EL (cell line): ENCODE measurements at places on chromosomes 6 and 20.
A peak's percentile ranks its signal among the peaks of the same experiment; 100 is the strongest.

DNA sequence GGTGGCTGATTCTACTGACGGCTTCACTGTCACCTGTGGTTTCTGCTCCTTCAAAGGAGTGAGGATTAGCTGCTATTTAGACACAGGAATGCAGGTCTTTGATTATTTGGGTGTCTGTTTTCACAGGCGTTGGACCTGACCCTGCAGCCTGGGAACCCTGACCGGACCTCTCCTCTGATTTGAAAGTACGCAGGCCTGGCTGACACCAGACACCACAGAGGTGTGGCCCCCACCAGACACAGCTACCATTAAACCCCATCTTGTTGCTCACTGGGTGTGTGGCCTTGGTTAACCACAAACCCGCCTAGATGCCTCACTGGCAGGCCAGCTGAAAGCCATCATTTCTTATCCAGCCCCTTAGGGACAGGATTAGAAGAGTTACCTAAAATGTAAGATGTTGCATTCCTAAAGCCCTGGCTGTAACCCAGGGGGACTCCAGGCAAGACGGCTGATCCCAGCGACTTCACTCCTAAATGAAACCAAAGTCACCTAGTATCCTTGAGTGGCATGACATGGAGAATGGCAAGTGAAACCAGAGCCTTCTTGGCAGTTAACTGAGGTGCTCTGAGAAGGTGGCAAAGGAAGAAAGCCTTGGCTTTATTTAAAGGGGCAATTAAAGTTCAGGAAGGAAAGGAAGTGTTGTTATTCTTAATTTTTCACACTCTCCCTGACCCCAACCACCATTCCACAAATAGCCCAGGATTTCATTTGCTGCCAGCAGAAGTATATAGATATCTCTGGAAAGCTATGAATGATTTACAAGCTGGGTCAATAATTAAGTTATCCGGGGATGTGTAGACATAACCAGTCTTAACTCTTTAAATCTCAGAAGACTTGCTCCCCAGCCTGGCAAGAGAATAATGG is 169.9 kb downstream of the QRSL1 start:
- DNase-seq: peak; percentile 70

- no peak for DNase-seq
These were observed 9.1 kb upstream of the RCAN2 start for GRCh38 chr6:46500382-46500781.

DNA sequence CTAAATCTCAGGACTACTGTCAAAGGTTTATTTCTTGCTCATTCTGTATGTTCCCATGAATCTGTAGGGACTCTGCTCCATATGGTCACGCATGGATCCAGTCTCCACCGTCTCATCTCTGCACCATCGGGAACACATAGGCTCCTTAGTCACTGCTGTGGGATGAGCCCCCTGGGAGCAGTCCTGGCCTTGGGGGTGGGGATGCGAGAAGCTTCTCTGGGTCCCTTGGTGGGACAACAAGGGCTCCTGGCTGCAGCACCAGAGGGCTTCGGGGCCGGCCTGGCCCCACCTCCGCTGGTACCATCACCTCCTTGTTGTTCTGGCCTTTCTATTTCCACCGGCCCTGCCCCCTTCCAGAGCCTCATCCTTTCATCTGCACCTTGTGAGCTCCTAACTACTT is 148.4 kb downstream of the CDH4 start:
- no peak for DNase-seq

GRCh38 chr20:31704225-31705119 is 18.2 kb downstream of the BCL2L1 start:
- peak; percentile 78 for DNase-seq

DNA sequence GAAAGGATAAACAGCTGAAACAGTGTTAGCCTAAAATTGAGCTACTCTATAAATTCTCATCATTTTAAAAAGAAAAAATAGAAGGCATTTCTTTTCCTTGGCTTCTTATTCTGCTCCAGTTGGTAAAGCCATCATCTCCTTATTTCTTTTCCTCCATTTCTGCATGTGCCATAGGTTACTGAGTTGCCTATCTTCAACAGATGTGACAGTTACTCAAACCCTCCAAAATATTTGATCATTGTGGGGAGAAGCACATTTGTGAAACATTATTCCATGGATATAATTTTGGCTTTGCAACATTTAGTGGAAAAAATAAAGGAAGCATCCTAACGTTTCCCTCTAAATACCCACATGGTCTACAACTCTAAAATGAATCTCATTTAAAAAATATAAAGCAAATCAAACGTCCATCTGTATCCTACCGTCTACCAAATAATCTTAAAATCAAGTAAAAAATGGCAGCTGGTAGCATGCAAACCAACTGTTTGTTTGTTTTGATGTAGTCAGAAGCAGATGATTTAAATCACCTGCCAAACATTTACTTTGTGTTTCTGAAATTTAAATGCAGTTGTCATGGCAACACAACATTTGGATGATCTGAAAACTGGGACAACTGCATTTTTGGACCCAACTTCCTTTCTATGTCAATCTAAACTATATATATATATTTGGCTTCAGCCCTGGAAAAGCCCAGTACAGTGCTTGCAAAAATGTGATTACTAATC is 16.8 kb upstream of the SNX9 start:
- DNase-seq: no peak

DNA sequence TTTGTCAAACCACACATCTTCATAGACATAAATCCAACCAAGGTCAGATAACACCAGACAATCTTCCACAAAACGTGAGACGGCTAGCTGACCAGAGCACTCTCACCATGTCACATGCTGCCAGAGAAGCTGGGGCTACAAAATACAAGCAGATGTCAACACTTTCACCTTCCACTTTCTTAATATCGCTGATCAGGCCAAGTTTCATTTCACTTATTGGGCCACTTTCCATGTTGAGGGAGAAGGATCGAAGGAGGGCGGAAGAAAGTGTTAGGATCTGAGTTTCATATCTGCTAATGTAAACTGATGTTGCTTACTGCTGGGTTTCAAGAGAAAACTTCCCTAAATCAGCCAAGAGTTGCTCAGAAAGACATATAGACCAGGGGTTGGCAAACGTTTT is 177.0 kb upstream of the PRDM1 start:
- DNase-seq: no peak

GRCh38 chr6:37820718-37821079 is 1.2 kb downstream of the ZFAND3 start:
- no peak for DNase-seq

DNA sequence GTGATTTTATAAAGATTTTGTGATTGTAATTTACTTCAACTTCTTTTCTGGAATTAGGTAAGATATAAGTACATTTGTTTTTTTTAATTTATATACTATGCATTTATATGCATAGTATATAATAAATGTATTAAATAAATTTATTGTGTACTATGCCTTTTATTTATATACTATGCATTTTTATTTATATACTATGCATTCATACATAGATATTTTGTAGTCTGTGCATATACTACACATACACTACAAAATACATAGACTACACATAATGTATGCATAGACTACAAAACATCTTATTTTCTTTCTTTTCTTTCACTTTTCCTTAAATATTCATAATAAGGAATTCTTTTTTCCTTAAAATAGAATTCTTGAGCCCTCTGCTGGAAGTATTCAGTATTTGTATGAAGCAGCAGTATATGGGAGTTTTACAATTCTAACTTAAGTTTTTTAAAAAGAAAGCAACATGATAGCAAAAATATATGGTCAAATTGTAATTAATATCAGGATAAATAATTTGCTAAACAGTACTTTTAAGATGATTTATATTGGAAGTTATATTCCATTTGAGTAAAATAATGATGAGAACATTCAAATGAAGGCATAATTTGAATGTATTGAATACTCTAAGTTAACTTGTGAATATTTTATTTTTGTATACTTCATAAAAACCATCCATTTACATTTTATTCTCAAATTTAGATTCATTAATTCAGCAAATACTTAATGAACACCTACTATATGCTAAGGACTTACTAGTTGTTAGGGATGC is 129.3 kb downstream of the KLHL32 start:
- DNase-seq: no peak

GRCh38 chr6:5619249-5619648 is 357.9 kb downstream of the FARS2 start:
- DNase-seq: no peak

- DNase-seq: no peak
These were observed 65.3 kb downstream of the BTBD3 start for GRCh38 chr20:11982955-11983470.

- DNase-seq: peak; percentile 49
These were observed 171.6 kb upstream of the FBXL4 start for GRCh38 chr6:99119109-99120031.

GRCh38 chr6:156773935-156774852 is 3.0 kb upstream of the ARID1B start:
- no peak for DNase-seq

DNA sequence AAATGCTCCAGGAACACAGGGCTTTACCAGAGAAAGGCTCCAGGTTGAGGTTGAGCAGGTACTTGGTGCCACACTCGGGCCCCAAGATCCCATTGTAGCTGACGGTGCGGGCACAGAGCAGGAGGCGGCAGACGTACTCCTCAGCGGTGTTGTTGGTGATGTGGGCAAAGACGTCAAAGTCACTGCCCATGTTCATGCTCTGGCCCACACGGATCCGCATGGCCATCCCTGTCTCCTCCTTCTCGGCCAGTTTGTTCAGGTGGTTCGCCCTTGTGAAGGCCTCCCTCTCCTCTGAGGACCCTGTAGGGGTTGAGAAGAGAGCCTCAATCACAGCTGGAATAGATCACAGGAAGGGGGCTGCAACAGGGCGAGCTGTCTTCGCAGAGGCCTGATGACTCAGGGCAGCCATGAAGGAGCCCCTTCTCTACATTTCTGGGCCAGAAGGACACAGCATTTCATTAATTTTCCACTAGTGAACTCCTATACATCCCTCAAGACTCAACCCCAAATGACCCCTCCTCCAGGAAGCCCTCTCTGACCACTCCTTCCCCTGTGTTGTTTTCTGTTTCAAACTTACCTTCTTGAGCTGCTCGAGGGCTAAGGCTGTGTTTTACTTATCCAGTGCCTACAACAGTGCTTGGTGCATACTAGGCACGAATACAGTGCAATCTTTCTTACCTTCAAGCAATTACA is 26.8 kb downstream of the TGM2 start:
- no peak for DNase-seq

GRCh38 chr6:70380252-70380651 is 33.1 kb upstream of the FAM135A start:
- no peak for DNase-seq

DNA sequence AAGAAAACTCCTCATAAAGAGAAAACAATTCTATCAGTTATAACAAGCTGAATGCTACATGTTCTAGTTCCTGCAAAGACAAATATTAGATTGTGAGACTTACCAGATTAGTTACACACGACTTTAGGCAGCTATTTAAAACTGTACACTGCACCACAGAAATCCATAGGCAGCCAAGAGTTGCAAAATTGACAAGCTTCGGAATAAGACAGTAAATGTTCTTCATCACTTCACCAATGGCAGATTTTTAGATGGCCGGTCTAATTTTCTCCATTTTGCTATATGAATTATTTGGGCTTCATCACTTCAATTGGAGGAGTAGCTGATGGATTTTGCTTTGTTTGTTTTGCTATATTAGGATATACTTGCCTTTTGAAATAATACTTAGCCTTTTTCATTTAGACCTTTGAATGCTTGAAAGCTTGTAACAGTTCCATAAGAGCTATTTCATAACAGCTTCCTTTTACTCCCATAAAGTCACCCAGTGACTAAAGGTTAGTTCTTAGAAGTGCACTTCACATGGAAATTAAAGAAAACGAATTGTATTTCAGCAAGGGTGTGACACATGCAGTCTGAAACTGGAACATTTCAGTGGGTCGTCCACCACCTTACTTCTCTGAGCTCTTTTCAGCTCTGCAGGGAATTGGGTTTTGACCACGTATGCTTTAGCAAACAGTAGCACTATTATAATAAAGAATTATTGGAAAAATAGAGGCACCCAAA is at the start of gene ROS1:
Gene ROS1 (minus strand): TSS at position 512 of the 723 bp plus-strand sequence. CDS start 286 bp downstream, at position 226.
- no peak for DNase-seq

DNA sequence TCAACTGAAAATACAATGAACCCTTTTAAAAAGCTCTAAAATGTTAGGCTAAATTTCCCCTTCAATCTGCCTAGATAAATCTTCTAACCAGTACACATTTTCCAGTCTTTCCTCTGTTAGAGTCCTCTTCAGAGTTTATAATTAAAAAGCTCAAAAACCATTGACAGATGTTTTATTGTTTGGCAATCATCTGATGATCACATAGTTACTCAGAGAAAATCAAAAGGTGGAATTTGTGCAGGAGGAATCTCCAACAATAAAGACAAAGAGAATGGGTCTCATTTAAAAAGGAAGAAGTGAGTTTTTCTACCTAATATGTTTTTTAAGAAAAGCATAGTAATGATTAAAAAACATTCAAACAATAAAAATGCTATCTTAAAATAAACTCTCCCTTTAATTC is 3.1 kb downstream of the TRAPPC3L start:
- DNase-seq: no peak

- no peak for DNase-seq
These were observed 61.6 kb upstream of the ADGRG6 start for GRCh38 chr6:142240179-142240578.

DNA sequence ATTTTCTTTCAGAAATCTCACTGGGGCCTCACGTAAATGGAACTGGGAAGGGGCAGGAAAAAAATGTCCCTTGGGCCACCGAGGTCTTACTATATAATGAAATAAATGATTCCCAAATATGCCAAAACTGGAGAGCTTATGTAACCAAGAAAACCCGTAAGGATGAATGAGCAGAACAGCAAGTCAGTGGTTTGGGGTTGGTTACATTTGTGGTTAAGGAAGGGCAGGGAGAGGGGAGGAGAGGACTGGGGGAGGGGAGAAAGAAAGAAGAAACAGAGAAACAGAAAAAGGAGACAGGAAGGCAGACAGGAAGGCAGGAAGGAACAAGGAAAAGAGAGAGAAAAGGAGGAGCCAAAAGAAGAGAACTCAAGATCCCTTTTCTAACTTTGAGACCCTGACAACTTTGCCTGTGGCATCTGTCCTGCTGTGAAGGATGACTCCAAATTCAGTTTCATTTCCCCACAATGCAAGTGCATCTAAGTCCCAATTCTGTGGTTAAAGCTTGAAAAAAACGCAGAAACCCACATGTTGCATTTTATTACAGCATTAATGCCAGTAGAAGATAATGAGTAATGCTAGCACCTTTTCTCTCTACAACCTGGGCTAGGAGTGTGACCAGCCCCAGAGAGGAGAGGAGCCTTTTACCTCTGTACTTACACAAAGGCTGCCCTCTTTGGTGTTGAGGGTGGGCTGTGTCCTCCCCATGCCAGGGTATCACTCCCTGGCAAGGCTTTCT is 10.8 kb upstream of the ARMC2 start:
- no peak for DNase-seq

GRCh38 chr6:124080483-124080882 is 276.8 kb downstream of the NKAIN2 start:
- DNase-seq: no peak

GRCh38 chr6:21891080-21891479 is 297.5 kb downstream of the SOX4 start:
- DNase-seq: no peak
